Fibroblast of lung (primary cell): ENCODE measurements at places on chromosomes 11 and 22. TPM values are rescaled to one million over a fixed set of nuclear protein-coding genes. Genes with fewer than 3 reads are reported as not detected.
A peak's percentile ranks its signal among the peaks of the same experiment; 100 is the strongest.

- peak; percentile 78 for DNase-seq
Measured at GRCh38 chr11:35165423-35166368, 26.7 kb downstream of the CD44 start.

- DNase-seq = no peak
Measured at GRCh38 chr11:1101318-1102089, 26.8 kb downstream of the MUC2 start.

GRCh38 chr11:120688163-120688562 lies 176.6 kb downstream of the GRIK4 start:
- DNase-seq = no peak

GRCh38 chr11:59267196-59267595 lies 54.5 kb upstream of the MPEG1 start:
- DNase-seq = no peak

DNA sequence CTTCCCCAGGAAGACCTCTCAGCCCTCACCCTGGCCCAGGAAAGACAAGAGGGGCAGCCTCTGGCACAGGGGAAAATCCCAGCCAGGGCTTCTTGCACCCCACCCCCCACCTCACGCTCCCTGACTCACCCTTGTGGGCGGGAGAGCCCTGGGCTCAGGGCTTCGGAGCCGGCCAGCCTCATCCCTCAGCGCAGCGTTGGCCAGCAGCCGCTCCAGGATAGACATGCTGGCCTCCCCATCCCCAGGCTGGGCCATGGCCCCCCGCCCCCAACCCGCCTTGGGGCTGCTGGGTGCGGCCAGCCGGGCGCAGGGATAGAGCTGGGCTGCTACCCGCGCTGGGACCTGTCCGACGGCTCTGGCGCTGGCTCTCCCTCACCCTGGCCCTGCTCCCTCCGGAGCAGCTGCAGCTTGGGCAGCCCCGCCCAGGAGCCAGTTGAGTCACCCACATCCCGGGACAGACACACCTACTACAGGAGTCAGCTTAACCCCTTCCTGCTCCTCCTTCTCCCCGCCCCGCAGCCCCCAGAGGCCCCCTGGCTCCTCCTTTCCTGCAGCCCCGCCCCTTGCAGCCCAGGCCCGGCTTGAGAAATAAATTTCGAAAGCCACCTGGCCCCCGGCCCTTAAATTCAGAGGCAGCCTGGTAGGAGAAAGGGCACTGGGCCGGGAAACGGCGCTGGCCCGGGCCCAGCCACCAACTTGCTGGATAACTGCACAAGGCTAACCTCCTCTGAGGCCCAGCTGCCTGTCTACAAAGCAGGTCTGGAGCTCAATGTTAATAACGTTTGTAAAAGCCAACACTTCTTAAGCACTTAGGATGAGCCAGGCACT lies 13.4 kb downstream of the TNKS1BP1 start:
- peak; percentile 99 for DNase-seq

DNA sequence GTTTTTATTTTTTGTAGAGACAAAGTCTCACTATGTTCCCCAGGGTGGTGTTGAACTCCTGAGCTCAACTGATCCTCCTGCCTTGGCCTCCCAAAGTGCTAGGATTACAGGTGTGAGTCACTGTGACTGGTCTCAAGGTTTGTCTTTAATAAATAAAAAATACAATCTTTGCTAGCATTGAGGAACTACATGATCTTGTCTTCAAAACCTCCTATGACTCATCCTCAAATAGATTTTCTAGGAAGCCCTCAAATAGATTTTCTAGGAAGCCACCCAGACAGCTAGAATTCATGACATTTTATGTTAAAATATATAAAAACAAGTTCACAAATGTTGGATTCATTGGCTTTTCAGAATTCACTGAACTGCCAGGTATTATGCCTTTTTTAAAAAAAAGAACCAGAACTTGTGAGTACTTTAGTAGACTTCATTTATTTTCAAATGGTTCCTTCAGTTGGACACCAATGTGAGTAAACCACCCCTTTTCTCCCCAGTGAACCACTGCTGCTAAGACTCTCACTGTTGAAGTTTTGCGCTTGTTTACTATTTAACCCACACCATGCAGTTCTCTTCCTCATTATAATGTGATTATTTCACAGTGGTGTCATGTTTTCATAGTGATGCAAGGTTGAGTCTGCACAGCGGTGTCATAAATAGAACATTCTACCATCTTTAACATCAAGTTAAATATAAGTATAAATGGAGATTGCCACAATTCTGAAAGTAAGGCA lies 303.9 kb downstream of the CASP12 start:
- DNase-seq = no peak

- DNase-seq = peak; percentile 14
Measured at GRCh38 chr11:78349114-78349513, 68.5 kb downstream of the GAB2 start.

DNA sequence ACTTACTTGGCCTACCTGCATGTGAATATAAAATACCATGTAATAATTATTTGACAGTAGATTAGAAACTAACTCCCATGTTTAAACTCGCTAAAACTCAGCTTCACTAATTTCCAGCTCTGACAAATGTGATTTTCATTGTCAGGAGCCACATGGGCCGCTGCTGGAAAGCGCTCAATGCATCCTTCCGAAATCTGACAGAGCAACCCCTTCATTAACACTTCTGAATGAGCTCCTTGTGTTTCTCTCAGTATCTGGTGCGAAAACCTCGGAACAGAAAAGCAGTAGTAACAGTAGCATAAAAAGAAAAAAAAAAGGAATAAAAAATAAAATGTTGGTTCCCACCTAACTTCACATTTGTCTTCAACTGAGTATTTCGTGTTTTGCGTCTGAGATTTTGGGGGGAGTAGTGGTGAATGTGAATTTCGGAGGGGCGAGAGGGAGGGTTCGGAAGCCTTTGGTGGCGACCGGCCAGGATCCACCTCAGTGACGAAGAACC lies 710 bp downstream of the MTCH2 start:
- DNase-seq = peak; percentile 0

Gene XKR3
- total RNA-seq = 0.17 TPM in 1 of 2 replicates, not detected in the other

Gene OR51E2
- not detected in 2 replicates for total RNA-seq
